ENCODE measurements at places on chromosomes 12 and 14. TPM values are rescaled to one million over a fixed set of nuclear protein-coding genes. Genes with fewer than 3 reads are reported as not detected.
A peak's percentile ranks its signal among the peaks of the same experiment; 100 is the strongest.

DNA sequence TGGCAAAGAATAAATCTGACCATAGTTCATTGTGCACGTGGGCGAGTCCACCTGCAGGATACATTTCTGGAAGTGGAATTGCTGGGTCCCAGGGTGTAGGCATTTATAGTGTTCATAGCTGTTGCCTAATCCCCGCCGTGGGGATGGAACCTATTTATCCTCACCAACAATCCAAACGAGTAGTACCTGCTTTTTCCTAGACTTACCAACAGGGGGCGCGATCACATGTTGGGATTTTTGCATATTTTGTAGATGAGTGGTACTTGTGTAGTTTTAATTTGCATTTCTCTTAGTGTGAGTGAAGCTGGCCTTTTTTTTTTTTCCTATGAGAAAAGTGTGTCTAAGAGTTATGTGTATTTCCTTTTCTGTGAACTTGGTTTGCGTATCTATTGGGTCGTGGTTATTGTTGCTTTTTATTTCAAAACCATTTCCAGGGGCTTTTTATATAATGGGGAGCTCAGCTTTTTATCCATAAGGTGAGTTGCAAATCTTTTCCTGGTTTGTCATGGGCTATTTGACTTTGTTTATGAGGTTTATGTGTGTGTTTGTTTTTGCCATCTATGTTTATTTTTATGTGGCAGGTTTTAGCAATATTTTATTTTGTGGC lies 67.2 kb downstream of the CCDC92 start:
- DNase-seq: peak; percentile 55

The SENP1 gene
- 14.7 TPM for polyA plus RNA-seq

The KERA gene
- polyA plus RNA-seq: 118 TPM

GRCh38 chr14:50658203-50658602 lies 9.9 kb downstream of the SAV1 start:
- DNase-seq: peak; percentile 87

- peak; percentile 36 for DNase-seq
These were observed 73.1 kb upstream of the GPR68 start for GRCh38 chr14:91317381-91318308.

GRCh38 chr14:80609055-80609454 lies 332.5 kb downstream of the CEP128 start:
- DNase-seq: no peak

DNA sequence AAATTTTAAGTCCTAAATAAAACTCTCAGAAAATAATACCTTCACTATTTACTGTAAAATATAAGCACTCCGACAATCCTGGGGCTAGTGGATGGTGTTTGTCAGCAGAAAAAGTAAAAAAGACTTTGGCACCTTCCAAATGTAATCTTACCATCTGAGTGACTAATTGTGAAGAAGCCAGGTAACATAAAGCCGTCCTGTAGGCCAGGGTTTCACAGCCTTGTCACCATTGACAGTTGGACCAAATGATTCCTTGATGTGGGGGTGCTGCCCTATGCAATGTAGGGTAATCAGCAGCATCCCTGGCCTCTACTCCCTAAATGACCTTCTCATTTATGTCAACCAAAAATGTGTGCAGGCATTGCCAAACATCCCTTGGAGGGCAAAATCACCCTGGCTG lies 87.2 kb downstream of the CAPZA3 start:
- no peak for DNase-seq

DNA sequence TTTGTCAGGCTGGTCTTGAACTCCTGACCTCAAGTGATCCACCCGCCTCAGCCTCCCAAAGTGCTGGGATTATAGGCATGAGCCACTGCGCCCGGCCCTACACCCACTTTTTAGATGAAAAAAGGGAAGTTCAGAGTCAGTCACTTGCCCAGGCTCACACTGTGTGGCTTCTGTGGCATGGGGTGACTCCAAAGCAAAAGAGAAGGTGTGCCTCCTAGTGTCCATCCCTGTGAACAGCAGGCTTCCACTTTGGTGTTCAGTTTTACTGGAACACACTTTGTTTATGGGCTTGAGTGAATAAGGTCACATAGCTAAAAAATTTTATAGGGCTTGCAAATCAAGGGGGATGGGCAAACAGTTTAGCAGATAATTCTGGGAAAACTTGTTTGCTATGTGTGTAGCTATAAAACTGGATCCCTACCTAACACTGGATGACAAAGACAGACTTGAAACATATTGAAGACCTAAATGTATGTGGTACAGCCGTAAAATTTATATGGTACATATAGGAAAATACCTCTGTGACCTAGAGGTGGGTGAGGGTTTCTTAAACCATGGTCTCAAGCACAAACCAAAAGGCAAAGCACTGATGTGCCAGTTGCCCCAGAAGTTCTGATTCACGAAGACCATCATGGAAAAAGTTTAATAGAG lies 54.9 kb downstream of the EID3 start:
- peak; percentile 52 for DNase-seq

The SNRNP35 gene
- 23.1 TPM for polyA plus RNA-seq

- peak; percentile 26 for DNase-seq
These were observed 113.0 kb downstream of the UNC79 start for GRCh38 chr14:93543766-93544165.

- DNase-seq: no peak
These were observed 23.5 kb downstream of the OR6C68 start for GRCh38 chr12:55515696-55516095.

DNA sequence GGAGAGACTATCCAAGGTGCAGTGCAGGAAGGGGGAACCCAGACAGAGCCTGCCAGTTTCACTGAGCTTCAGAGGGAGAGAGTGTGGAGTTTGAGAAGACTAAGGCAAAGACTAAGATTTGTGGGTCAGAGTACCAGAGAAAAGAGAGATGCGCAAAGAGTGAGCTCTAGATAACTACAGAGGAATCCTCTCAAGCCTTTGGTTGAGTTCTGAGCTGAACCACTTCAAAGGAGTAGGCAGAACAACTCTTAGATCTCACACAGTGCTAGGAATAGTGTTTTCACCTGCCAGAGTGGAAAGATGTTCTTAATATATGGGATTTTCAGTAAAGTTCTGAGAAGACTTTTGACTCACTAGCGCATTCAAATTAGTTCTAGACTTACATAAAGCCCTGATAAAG lies 10.7 kb upstream of the M6PR start:
- no peak for DNase-seq

GRCh38 chr12:71652656-71653055 lies 11.0 kb downstream of the ZFC3H1 start:
- DNase-seq: no peak

- DNase-seq: no peak
These were observed 250.5 kb upstream of the SOX5 start for GRCh38 chr12:24200010-24200409.

DNA sequence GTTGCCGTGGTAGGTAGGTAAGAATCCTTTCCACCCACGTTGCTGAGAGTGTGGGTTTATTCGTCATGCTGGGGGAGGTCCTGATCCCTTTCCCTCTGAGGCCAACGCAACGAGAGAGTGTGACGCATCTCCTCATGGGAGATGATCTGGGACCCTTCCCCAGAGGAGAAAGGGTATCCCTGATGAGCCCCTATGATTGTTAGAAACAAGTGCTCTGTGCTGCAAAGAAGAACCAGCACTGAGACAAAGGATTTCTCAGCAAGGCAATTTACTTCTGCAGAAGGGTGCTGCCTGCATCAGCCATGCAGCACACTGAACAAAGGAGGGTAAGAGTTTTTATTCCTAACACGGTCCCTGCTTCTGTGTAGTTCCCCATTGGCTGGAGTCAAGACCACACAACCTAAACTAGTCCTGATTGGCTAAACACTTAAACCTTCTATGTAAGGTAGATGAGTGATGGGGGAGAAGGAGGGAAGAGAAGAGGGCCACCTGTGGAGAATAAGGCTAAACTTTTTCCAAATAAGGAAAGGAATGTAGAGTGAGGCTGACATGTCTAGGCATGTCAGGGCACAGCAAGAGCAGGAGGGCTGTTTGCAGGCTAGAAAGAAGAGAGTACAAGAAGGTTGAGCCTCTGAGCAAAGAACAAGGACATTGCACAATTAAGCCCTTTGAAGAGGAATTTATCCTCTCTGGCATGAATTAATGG lies 21.3 kb downstream of the CLEC2A start:
- DNase-seq: no peak

GRCh38 chr14:104680806-104681688 lies 8.4 kb upstream of the INF2 start:
- DNase-seq: peak; percentile 71

DNA sequence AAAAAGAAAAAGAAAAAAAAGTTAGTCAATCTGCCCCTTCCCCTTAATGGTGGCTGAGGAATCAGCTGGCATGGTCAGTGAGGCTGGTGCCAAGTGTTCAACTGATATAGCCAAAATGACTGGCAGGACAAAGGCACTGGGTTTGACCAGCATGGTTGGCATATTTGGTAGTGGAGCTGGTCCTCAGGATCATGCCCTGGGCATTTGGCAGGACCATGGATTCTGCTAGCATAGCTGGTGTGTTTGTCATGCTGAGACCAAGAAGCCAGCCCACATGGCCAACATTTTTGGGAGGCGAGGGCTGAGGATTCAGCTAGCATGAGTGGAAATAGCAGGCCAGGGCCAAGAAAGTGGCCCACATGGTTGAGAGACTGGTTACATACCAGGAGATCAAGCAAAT lies 136.5 kb downstream of the FBXL14 start:
- no peak for DNase-seq

GRCh38 chr14:35986219-35986573 lies 160.1 kb downstream of the BRMS1L start:
- DNase-seq: no peak

GRCh38 chr12:63808631-63809030 lies 28.9 kb downstream of the RXYLT1 start:
- DNase-seq: no peak

The EPYC gene
- not detected for polyA plus RNA-seq

GRCh38 chr12:132124766-132125425 lies 19.2 kb downstream of the DDX51 start:
- DNase-seq: no peak

Measured in muscle of leg (tissue), 16 donors.